ENCODE measurements at places on chromosomes 7 and 10. TPM values are rescaled to one million over a fixed set of nuclear protein-coding genes. Genes with fewer than 3 reads are reported as not detected.
A peak's percentile ranks its signal among the peaks of the same experiment; 100 is the strongest.

DNA sequence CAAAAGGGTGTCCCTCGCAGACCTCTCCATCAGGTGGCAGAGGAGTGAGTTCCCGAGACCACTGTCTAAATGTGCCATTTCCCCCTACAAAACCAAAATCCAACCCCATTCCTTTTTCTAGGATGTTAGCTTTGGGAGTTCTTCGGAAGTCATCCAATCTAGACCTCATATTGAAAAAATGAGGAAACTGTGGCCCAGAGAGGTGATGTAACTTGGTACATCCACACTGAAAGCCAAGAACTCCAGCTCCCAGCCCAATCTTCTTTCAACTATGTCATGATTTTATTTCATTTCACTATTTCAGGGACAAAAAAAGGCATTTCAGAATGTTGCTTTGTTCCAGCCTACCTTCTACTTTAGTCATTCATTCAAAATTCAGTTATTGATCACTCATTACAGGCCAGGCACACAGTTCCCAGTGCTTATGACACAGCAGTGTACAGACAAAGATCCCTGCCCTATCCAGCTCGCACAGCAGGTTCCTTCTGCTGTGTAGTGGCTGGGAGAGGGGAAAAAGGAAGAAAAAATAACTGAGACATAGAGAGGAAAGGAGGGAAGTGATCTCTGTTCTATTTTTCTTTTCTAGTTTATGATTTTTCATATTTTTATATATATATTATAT lies 35.8 kb downstream of the SCRN1 start:
- no peak overlapping the region for H3K27ac ChIP-seq
- no peaks in the 10 kb centered on the region for H3K27me3 ChIP-seq
- no peak overlapping the region for H3K4me3 ChIP-seq
- DNase-seq, result no peak
- no peaks in the 10 kb centered on the region for H3K36me3 ChIP-seq
- H3K4me1 ChIP-seq, result peaks cover 17% of the 10 kb centered on the region

GRCh38 chr7:5591278-5591874 lies 167.7 kb upstream of the TNRC18 start:
- H3K36me3 ChIP-seq, result no peaks in the 10 kb centered on the region
- DNase-seq, result peak; percentile 71
- H3K4me1 ChIP-seq, result peaks cover 19% of the 10 kb centered on the region
- no peak overlapping the region for H3K4me3 ChIP-seq
- no peak overlapping the region for H3K27ac ChIP-seq
- H3K27me3 ChIP-seq, result peaks cover 36% of the 10 kb centered on the region

The OPALIN gene
- not detected for total RNA-seq

GRCh38 chr7:42740408-42740807 lies 171.5 kb downstream of the C7orf25 start:
- H3K27me3 ChIP-seq, result no peaks in the 10 kb centered on the region
- no peaks in the 10 kb centered on the region for H3K36me3 ChIP-seq
- H3K4me3 ChIP-seq, result no peak overlapping the region
- DNase-seq, result no peak
- no peak overlapping the region for H3K27ac ChIP-seq
- peaks cover 4% of the 10 kb centered on the region for H3K4me1 ChIP-seq

DNA sequence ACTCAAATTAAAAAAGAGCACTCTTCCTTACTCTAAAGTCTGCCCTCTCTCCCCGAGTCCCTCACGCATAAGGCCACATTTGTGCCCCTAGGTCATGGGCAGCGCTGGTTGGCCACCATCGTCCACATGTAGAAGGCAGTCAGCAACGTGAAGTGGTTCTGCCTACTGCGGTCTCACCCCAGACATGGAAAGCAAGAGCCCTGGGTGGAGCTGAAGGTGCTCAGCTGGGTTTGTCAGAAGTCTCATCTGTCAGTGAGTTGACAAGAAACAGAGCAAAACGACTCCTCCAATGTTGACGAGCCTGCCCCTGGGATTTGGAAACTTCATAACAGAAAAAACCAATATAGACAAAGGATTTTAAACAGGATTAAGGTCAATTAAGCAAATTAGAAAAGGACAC lies 192.3 kb upstream of the PRSS58 start:
- no peaks in the 10 kb centered on the region for H3K27me3 ChIP-seq
- no peak for DNase-seq
- no peaks in the 10 kb centered on the region for H3K4me1 ChIP-seq

The RTKN2 gene
- total RNA-seq, result 65.9 TPM

All from neural progenitor cell (in vitro differentiated cells).